ENCODE measurements at places on chromosomes 2 and 18.

DNA sequence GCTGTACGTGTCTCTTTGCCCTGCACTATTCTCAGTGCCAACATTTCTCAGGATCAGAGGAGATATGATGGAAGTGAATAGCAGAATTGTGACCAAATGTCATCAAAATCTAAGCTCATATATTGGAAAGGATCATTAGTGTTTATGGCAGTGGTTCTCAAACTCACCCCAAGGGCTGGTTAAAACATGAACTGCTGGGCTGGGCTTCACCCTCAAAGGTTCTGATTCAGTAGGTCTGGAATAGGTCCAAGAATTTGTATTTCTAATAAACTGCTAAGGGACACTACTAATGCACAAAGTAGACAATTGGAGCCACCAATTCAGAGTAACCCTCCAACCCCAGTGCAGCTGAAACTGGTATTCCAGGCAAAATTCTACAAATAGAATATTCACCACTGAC lies 317.9 kb upstream of the UBE2E3 start:
- no peak for DNase-seq

GRCh38 chr2:159013103-159013502 lies 44.7 kb downstream of the TANC1 start:
- no peak for DNase-seq

- DNase-seq: no peak
These were observed 281.2 kb downstream of the MYCN start for GRCh38 chr2:16221461-16222010.

DNA sequence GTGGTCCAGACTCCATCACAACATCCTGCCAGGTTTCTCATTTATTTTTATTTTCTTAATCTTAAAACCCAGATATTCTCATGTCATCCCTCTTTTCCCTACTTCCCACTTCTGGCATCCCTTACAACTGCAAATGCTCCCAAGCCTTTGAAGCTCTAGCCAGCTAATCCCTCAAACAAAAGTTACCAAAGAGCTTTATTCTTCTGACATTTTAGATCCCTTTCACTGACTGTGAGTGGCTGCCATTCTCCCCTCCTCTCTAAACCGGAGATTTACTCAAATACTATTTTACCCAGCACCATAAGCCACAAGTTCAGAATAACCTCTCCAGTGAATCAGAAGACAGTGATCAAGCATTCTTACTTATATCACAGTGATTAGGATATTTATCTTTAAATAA lies 569.0 kb upstream of the SYT4 start:
- no peak for DNase-seq

GRCh38 chr2:43676322-43677050 lies at the start of gene C1GALT1C1L:
C1GALT1C1L (minus strand) TSS chr2:43676429; CDS start chr2:43676322, 107 bp downstream.
- peak; percentile 73 for DNase-seq

GRCh38 chr18:28802546-28802945 lies 625.6 kb upstream of the CDH2 start:
- DNase-seq: no peak

- no peak for DNase-seq
These were observed 7.3 kb downstream of the SFXN5 start for GRCh38 chr2:73063909-73064875.

DNA sequence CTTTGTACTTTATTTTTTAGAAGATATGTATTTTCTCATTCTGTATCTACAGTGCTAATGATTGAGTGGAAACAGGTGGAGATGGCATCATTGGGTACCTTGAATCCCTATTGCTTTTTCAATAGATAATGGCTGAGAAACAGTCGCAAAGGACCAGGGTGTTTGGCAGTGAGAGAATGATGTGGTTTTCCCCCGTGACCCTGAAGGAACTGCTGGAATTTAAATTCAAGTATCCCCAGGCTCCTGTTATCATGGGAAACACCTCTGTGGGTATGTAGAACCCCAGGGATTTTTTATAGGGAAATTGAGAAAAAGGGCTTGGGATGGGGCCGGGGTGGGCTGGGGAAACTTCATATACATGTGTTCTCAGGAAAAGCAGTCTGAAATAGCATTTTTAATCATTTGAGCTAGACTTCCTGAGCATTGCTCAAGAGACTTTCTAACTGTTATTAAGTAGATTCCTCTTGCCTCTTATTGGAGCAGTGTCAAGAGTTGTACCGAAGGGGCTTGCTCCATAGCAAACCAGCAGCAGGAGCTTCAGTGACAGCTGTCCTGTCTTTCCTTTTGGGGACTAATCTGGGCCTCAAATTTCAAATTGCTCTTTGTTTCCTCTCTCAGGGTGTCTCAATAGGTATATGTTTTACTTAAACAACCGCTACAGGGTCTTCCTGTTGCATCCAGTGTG lies 18.9 kb downstream of the AOX1 start:
- DNase-seq: no peak

DNA sequence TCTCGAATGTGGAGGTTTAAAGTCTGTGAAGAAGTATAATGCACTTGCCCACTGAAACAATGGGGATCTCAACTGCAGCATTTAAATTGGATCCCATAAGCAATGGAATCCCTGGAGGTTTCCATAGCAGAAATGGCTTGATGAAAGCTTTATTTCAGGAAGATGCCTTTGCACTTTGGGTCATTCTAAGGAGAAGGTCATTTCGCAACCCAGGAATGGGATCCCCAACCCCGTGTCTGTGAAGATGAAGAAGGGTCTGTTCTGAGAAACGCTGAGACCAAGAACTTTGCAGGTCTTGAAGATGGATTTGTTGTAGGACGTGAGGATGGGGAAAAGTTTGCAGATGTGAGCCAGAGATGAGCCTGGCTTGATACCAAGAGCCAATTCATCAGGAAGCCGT lies 1.8 kb upstream of the KCNG3 start:
- no peak for DNase-seq

- DNase-seq: no peak
These were observed 73.4 kb downstream of the UBR3 start for GRCh38 chr2:169900686-169901085.

- no peak for DNase-seq
These were observed 294.5 kb upstream of the NT5C1B start for GRCh38 chr2:18883616-18884456.

- DNase-seq: no peak
These were observed 90.0 kb downstream of the CDH2 start for GRCh38 chr18:28086670-28087552.

DNA sequence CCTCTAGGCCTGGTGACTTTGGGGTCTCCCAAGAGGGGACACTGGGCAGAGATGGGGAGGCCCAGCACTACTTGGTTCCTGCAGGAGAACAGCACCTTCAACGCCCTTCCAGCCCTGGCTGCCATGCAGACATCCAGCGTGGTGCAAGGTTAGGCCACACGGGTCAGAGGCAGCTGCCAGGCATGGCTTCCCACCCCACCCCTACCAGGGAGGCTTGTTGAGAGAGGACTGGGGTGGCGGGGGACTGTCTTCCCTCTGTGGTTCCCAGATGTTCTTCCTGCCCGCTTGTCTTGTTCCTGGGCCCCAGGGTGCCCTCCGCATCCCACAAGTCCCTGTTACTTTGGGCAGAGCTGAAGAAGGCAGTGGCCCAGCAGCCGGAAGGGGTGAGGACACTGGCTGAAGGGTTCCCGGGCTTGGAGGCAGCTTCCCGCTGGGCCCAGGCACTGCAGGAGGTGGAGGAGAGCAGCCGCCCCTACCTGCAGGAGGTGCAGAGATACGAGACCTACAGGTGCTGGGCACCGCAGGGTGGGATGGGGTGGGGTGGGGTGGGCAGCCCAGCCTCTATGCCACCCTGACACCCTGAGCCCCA lies 4.5 kb downstream of the PROM2 start:
- no peak for DNase-seq

DNA sequence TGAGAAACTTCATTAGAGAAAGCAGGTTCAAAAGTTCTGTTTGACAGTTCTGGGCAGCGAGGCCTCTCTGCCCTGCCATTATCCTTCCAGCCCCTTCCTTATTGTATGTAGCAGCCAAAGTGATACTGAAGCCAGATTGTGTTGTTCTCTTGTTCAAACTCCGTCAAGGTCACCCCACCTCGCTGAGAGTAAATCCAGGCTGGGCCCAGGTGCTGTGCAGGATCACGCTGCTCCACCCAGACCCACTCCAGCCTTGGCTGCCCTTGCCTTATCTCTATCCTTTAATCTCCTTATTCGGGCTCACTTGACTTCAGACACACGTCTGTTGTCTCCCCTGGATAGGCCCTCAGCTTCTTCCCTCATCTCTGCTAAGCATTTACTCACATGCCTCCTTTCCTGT lies 196.1 kb downstream of the CPS1 start:
- DNase-seq: no peak

DNA sequence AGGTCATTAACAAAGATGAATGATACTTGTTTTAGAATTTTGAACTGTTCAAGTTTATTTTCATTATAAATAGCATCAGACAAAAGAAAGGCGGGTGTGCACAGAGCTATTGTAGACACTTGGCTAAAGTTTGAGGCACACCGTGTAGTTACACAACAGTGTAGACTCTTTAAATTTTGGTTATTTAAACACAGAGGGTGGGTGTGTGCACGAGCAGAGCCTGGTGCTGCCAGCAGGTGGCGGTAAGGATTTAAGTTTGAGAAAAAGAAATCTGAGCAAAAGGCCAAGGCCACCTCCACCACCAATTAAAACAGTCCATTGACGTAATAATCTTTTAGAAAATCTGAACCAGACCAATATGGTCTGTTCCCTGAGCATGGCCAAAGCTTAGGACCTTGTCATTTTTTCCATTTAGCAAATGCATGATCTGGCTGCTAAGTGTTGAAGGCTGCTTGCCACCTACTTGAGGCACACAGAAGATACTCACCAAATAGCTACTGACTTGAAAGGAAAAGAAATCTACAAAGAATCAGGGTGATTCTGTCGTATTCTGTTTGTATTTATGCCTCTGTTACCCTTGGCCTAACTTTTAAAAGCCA lies 14.3 kb downstream of the COPS7B start:
- peak; percentile 60 for DNase-seq

- no peak for DNase-seq
These were observed 206.9 kb upstream of the FAM98A start for GRCh38 chr2:33806041-33806440.

DNA sequence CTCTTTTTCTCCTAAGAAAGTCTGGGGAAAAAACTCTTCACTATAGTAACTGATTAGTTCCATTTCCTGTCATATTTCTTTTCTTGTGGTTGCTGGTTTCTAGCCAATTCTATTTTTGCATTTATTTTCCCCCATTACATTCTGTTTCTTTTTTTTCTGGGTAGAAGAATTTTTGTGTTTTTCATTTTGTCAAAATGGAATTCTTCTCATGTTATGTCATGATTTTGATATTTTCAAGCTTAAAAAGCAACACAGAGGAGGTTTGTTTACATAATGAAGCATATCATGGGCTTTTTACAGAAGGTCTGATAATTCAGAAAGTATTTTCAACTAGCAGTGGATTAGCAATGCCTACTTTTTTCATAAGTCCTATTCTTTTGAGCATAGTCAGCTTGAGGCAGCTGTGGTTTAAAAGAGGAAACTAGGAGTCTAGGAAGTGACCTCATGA lies 102.0 kb downstream of the MAP2 start:
- DNase-seq: no peak

- DNase-seq: no peak
These were observed 38.2 kb upstream of the MCM6 start for GRCh38 chr2:135914485-135914884.

GRCh38 chr2:66538291-66538690 lies 103.4 kb downstream of the MEIS1 start:
- DNase-seq: no peak

DNA sequence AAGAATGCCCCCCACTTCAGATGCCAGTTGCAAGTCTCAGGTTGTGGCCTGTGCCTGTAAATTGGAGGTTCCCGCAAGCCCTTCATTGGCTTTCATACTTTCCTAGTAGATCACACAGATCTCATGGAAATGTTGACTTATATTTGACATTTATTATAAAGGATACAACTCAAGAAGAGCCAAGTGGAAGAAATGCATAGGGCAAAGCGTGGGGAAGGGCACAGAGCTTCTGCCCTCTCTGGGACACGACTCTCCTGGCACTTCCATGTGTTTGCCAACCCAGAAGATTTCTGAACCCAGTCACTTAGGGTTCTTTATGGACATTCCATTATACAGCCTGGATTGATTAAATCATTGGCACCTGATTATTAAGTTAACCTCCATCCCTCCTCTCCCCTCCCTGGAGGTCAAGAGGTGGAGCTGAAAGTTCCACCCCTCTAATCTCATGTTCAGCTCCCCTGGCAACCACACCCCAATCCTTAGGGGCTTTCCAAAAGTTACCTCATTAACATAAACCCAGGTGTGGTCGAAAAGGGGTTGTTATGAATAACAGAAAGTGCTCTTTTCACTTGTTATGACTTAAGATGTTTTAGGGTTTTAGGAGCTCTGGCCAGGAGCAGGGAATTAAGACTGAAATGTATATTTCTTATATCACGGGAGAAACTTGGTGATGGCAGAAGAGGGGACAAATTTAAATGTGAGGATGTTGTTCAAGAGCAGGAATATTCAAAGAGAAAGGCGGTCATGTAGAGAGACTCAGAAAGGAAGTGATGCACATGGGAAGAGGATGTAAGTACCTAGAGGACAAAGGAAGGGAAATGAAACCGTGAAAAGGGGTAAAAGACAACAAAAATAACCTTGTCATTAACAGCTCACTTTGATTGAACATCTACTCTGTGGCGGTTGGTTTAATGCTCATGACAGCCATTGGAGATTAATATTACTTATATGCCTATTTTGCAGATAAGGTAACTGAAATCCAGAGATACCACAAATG lies 31.8 kb downstream of the SP100 start:
- DNase-seq: no peak

DNA sequence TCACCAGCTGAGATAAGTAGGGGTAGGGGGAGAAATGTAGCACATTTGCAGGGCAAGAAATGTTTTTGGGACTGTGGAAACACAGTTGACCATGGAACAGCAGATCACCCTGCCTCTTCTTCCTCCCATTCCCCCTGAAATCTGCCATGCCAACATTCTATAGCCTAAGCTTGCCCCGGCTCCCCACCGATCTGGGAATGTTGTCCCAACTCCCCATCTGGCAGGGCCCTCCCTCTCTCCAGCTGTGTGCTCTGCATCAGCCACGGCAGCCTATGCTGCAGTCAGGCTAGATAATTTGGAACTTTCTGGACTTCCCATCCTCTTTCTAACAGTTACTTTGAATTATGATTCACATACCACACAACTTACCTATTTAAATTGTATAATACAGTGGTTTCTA lies 425.1 kb upstream of the RAB6C start:
- no peak for DNase-seq
